ENCODE measurements at places on chromosomes 13 and 19. TPM values are rescaled to one million over a fixed set of nuclear protein-coding genes. Genes with fewer than 3 reads are reported as not detected.

The PRKD2 gene
- total RNA-seq = 69.8 TPM

The TMEM145 gene
- total RNA-seq = not detected

The FBXO17 gene
- 32.3 TPM for total RNA-seq

The CPB2 gene
- total RNA-seq = not detected

- DNase-seq = peak; percentile 81
Measured at GRCh38 chr13:50126993-50127725, 111.9 kb downstream of the KCNRG start.

GRCh38 chr13:28099396-28100149 is 803 bp downstream of the FLT3 start:
- DNase-seq = no peak

- DNase-seq = peak; percentile 64
Measured at GRCh38 chr19:41325947-41326706, 16.2 kb downstream of the CCDC97 start.

All from kidney (tissue), 22 donors.